ENCODE measurements at places on chromosomes 3 and 15. TPM values are rescaled to one million over a fixed set of nuclear protein-coding genes. Genes with fewer than 3 reads are reported as not detected.

IL17RC gene
- total RNA-seq: 0.54 TPM

DNA sequence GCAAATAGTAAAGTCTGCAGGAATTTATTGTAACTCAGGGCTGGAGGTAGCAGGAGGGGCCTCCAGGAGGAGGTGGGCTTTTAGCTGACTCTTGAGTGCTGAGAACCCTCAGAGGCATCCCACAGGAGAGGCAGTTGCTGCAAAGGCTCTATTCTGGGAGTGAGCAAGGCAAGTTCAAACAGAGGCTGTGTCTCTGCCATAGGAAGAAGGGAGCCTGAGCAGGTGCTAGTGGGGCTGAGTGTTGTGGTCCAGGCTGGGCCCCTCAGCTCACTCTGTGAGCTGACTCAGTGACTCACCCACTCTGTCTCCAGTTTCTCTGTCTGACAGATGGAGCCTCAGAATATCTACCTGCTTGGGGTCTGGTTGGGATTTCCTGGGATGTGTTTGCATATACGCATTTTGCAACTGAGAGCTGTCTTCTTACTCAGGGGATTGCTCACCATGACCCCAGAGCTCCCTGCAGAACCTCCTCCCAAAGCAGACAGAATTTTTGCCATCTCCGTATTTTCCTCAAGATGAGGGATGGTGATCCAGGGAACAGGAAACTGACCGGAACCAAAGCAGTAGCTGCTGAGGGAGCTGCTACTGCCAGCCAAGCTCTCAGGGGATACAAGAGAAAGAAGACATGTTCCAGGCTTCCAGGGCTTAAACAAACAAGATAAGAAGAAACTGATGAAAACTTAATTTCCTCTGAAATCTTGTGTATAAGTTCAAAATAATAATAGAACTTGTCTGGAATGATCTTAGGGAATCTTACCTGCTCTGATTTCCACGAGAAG is 13.6 kb upstream of the NOX5 start:
- no peak overlapping the region for H3K4me3 ChIP-seq
- no peaks in the 10 kb centered on the region for H3K4me1 ChIP-seq
- no peak overlapping the region for H3K27ac ChIP-seq
- H3K36me3 ChIP-seq: no peaks in the 10 kb centered on the region

GRCh38 chr15:53434174-53434678 is 325.2 kb downstream of the WDR72 start:
- H3K27me3 ChIP-seq: no peaks in the 10 kb centered on the region
- no peak for DNase-seq
- no peaks in the 10 kb centered on the region for H3K36me3 ChIP-seq
- no peak overlapping the region for H3K4me3 ChIP-seq
- H3K4me1 ChIP-seq: no peaks in the 10 kb centered on the region
- H3K27ac ChIP-seq: no peak overlapping the region

GRCh38 chr3:137105277-137105977 is 147.6 kb downstream of the IL20RB start:
- H3K4me3 ChIP-seq: no peak overlapping the region
- peaks cover 3% of the 10 kb centered on the region for H3K27me3 ChIP-seq
- H3K27ac ChIP-seq: no peak overlapping the region
- no peaks in the 10 kb centered on the region for H3K36me3 ChIP-seq
- no peak for DNase-seq

DNA sequence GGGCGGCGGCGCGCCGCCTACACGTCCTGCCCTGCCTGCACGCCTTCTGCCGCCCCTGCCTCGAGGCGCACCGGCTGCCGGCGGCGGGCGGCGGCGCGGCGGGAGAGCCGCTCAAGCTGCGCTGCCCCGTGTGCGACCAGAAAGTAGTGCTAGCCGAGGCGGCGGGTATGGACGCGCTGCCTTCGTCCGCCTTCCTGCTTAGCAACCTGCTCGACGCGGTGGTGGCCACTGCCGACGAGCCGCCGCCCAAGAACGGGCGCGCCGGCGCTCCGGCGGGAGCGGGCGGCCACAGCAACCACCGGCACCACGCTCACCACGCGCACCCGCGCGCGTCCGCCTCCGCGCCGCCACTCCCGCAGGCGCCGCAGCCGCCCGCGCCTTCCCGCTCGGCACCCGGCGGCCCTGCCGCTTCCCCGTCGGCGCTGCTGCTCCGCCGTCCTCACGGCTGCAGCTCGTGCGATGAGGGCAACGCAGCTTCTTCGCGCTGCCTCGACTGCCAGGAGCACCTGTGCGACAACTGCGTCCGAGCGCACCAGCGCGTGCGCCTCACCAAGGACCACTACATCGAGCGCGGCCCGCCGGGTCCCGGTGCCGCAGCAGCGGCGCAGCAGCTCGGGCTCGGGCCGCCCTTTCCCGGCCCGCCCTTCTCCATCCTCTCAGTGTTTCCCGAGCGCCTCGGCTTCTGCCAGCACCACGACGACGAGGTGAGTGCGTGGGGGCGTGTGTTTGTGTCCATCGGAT is 602 bp downstream of the TRIM71 start:
- no peak for DNase-seq
- no peak overlapping the region for H3K27ac ChIP-seq
- H3K4me3 ChIP-seq: peak overlapping the region; percentile 65
- H3K36me3 ChIP-seq: no peaks in the 10 kb centered on the region
- peaks cover 39% of the 10 kb centered on the region for H3K27me3 ChIP-seq

DNA sequence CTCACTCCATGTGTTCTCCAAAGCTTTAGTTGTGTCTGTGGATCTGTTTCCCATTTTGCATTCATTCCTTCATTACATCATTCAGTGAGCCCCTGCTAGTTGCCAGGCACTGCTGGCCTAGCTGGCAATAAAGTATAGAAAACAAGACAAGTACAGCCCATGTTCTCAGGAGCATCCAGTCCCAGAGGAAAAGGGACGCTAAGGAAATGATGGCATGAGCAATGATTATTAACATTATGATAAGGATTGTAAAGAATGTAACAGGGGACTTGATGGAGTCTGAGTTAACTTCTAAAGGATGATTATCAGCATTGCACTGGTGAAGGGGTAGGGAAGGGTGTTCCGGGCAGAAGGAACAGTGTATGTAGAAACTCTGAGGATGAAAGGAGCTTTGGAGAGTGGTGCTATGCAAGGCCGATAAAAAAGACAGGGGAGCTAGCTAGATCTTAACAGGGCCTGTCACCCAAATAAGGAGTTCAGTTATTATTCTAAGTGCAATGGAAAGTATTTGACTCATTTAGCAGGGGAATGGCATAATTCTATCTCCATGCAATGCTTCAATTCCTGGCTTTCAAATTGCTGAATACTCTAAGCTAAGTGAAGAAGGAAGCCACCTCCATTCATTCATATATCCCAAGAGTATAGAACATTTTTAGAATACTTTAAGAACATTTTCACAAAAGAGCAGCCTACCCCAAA is 258.2 kb upstream of the STT3B start:
- H3K4me1 ChIP-seq: peaks cover 4% of the 10 kb centered on the region
- H3K4me3 ChIP-seq: no peak overlapping the region
- H3K27me3 ChIP-seq: no peaks in the 10 kb centered on the region
- no peaks in the 10 kb centered on the region for H3K36me3 ChIP-seq

KBTBD8 gene
- 10.4 TPM for total RNA-seq

DNA sequence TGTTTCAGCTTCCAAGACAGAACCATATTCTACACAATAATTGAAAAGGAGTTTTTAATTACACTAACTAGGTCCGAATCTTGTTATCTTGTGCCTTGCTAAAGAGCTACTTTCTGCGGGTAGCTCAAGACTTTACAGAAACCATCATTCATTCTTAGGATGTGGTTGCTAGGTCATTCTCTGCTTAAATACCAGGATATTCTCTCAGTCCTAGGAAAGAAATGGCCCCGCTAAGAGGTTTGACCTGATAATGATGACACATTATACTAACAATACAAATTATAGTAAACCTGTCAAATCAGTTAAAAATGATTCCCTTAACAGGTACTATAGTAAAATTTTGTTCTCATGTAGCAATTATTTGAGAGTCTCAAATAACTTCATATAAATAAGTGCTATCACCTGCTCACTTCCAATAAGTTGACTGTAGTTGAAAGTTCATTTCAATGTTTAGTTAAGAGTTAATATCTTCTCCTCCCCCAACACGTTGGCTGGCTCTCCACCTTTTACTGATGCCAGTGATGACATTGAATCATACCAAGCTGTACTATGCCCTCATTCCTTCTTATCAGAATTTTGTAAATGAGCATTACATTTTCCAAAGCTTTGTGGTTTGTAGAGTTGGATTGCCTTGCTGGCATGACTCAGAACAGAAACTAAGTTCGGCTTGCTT is 3.6 kb upstream of the C3orf85 start:
- H3K36me3 ChIP-seq: no peaks in the 10 kb centered on the region
- no peak overlapping the region for H3K4me3 ChIP-seq
- H3K27me3 ChIP-seq: no peaks in the 10 kb centered on the region
- H3K27ac ChIP-seq: no peak overlapping the region
- no peak for DNase-seq

DNA sequence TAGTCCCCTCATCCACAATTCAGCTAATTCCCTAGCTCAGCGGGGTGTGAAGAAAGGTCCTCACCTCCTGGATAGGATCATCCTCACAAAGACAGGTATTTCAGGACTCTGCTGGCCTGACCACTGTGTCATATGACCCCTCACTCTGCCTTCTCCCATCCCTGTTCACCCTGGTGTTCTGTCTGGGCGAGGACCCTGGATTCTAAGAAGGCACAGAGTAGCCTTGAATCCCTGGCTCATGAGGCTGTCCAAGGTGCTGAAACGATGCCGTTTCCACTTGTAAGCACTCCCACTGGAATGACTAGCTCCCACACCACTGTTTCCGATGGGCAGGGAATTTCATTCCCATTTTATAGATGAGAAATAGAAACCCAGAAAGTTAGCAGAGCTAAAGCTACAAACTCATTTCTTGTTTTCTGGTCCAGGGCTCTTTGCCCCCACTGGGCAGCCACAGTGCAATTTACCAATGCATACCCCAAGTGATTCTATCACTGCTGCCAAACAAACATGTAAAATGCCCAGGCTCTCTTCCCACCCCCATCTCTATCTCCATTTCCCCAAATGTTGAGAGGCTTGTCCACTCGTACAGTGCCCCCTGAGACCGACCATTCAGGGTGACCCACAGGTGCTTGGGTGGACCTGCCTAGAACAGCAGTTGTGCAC is 83.2 kb downstream of the RAB11A start:
- H3K27ac ChIP-seq: no peak overlapping the region
- H3K4me1 ChIP-seq: no peaks in the 10 kb centered on the region
- DNase-seq: no peak
- H3K36me3 ChIP-seq: no peaks in the 10 kb centered on the region

GRCh38 chr3:161894657-161895056 is 398.0 kb downstream of the OTOL1 start:
- no peaks in the 10 kb centered on the region for H3K4me1 ChIP-seq
- no peaks in the 10 kb centered on the region for H3K27me3 ChIP-seq
- DNase-seq: no peak
- no peak overlapping the region for H3K4me3 ChIP-seq
- H3K36me3 ChIP-seq: no peaks in the 10 kb centered on the region
- H3K27ac ChIP-seq: no peak overlapping the region

GRCh38 chr3:60953351-60953750 is 297.9 kb downstream of the FHIT start:
- H3K4me1 ChIP-seq: no peaks in the 10 kb centered on the region
- H3K36me3 ChIP-seq: peaks cover 2% of the 10 kb centered on the region
- no peak for DNase-seq

GCNT3 gene
- total RNA-seq: not detected

DNA sequence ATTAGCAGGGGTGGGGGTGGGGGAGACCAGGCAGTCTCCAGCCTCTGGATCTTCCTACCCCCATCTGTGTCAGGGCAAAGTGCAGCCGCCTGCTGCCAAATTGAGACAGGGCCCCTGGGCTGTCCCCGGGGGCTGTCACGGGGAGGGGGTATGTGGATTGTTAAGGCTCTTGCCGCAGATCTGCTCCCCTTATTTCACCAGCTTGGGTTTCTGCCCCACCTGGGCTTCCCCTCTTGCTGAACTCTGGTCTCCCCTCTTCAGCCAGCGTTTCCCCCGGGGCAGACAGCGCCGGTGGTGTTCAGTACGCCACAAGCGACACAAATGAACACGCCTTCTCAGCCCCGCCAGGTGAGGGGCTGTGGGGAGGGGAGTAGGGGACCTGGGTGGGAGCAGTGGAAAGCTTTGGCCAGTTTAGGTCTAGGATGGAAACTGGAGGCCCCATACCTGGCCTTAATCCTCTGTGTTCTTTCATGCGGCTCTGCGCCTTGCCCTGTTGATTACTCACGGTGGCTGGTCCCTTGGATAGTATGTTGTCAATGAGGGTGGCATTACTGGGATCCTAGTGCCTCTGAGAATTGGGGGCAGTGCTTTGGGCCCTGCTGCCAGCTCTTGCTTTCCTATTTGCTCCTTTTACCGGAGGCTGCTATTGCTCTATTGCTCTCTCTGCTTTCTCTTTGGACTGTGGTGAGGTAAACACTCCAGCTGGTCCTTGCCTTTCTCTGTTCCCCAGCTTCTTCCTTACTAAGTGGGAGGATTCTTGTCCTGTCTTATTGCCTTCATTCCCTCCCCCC is 1.7 kb downstream of the EIF4G1 start:
- H3K4me3 ChIP-seq: no peak overlapping the region
- peak overlapping the region; percentile 94 for H3K27ac ChIP-seq
- H3K27me3 ChIP-seq: no peaks in the 10 kb centered on the region
- no peak for DNase-seq
- peaks cover 37% of the 10 kb centered on the region for H3K4me1 ChIP-seq

DNA sequence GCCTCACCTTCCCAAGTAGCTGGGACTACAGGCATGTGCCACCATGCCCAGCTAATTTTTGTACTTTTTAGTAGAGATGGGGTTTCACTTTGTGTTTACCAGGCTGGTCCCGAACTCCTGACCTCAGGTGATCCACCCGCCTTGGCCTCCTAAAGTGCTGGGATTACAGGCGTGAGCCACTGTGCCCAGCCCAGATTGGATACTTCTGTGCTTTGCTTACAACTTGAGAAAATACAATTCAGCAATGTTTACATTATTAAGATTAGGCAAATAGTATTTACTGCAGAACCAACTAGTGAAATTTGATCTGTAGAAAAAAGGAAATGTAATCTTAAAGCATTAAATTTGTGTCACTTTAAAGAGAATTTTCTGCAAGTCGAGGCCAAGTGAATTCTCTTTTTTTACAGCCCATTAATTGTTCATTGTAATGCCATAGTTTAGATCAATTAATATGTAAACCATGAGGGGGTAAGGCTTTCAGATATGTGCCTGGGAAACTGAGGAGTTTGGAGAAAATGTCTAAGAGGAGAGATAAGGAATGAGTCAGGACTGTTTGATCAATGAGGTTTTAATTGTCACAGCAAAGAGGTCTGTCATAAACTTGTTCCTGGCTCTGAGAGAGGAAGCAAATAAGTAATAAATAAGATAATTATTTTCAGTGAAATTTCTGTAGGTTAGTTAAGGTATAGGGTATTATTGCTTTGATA is 15.3 kb downstream of the PYDC2 start:
- H3K36me3 ChIP-seq: no peaks in the 10 kb centered on the region
- no peak overlapping the region for H3K4me3 ChIP-seq
- no peak for DNase-seq

DNA sequence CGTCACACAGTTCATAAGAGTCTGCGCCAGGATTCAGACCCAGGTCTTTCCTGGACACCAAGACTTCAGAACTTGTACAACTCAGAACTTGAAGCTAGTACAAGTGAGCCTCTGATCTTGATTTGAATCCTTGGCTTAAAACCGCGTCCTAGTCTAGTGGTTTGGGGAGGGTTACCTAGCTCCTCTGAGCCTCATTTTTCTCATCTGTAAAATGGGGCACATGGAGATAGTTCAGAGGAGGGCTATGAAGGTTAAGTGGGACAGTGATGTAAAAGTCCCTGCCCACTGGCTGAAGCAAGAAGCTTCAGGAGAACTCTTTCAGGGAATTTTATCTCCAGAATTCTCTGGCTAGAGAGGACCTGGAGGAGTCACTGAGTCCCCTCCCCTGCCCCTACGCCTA is 48.7 kb upstream of the LCTL start:
- H3K27me3 ChIP-seq: peaks cover 19% of the 10 kb centered on the region
- H3K4me3 ChIP-seq: no peak overlapping the region
- no peaks in the 10 kb centered on the region for H3K36me3 ChIP-seq
- DNase-seq: no peak
- H3K27ac ChIP-seq: no peak overlapping the region
